GM19239 (cell line): ENCODE measurements at places on chromosomes 13 and 19.

GRCh38 chr13:34913040-34913439, 29.0 kb upstream of the NBEA start:
- no peak for DNase-seq

DNA sequence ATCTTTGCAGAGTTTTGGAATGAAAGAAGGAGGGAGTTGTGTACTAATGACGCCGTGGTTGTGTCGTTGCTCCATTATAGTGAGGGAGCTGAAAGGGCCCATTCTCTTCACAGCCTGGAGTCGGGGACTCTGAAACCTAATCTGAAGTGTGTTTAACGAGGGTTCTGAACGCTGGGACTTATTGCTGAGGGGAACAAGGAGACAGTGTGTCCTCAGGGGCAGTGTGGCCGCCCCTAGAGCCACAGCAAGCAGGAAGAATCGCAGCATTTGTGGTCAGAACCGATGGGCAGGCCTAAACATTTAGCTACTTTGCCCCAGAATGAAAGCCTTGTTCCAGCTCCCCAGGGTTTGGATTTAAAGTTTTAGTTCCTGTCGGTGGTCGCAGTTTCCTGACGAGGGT, 156.4 kb upstream of the RNF113B start:
- DNase-seq: no peak

GRCh38 chr13:62309904-62310303, 894.3 kb upstream of the PCDH20 start:
- no peak for DNase-seq

- DNase-seq: no peak
Observed at GRCh38 chr13:41273831-41274441, 10.6 kb upstream of the MTRF1 start.

- DNase-seq: no peak
Observed at GRCh38 chr19:13926010-13926409, 12.2 kb downstream of the PODNL1 start.
